NCI-H1105 (cell line): ENCODE measurements at places on chromosomes 16 and 17.

- no peak for DNase-seq
Measured at GRCh38 chr16:31527734-31528274, at the start of gene AHSP. AHSP (plus strand) TSS chr16:31527900; CDS start chr16:31528140, 240 bp downstream.

DNA sequence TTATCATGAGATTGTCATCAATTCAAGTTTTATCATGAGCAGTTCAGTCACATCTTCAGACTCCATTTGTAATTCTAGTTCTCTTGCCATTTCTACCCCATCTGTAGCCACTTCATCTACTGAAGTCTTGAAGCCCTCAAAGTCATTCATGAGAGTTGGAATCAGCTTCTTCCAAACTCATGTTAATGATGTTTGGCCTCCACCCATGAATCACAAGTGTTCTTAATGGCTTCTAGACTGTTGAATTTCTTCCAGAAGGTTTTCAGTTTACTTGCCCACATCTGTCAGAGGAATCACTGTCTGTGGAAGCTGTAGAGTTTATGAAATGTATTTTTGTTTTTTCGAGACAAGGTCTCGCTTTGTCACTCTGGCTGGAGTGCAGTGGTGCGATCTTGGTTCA, 16.0 kb downstream of the NSRP1 start:
- DNase-seq, result no peak

DNA sequence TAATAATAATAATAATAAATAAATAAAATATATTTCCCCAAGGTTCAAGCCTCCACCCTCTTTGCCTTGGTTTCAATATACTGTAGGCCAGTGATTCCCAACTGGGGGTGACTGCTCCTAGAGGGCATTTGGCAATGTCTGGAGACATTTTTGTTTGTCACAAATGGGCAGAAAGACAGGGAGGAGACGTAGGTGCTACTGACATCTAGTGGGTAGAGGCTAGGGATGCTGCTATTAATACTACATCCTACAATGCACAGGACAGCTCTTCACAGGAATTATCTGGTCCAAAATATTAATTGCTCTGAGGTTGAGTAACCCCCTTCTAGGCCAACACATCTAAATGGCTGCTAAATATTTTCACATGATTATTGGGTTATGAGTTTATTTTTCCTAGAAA, 12.8 kb upstream of the PRR14 start:
- DNase-seq, result peak; percentile 8

DNA sequence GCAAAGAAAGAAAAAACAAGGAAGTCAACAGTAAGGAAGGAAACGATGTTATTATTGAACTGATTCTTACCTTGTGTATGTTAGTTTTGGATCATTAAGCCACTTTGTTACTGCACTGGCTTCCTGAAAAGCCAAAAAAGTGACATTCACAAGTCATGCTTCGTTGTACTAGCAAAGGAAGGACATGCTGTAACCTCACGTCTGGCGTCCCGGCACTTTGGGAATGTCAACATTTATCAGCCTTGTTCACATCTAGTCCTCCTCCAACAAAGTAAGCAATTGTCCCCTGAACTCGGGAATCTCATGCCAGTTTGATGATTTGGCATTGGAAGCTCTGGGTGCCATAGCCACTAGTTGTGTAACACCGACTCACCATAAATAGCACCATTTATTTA, 731 bp upstream of the MKS1 start:
- no peak for DNase-seq

- DNase-seq, result no peak
Measured at GRCh38 chr17:39244016-39244599, 18.4 kb upstream of the STAC2 start.

- DNase-seq, result no peak
Measured at GRCh38 chr16:89155184-89155679, 16.3 kb upstream of the CDH15 start.
